ENCODE measurements at places on chromosomes 4 and X. TPM values are rescaled to one million over a fixed set of nuclear protein-coding genes. Genes with fewer than 3 reads are reported as not detected.

The FOXR2 gene
- not detected for total RNA-seq

The BEX3 gene
- 153 TPM for total RNA-seq

The SPATA18 gene
- total RNA-seq: 1.4 TPM

DNA sequence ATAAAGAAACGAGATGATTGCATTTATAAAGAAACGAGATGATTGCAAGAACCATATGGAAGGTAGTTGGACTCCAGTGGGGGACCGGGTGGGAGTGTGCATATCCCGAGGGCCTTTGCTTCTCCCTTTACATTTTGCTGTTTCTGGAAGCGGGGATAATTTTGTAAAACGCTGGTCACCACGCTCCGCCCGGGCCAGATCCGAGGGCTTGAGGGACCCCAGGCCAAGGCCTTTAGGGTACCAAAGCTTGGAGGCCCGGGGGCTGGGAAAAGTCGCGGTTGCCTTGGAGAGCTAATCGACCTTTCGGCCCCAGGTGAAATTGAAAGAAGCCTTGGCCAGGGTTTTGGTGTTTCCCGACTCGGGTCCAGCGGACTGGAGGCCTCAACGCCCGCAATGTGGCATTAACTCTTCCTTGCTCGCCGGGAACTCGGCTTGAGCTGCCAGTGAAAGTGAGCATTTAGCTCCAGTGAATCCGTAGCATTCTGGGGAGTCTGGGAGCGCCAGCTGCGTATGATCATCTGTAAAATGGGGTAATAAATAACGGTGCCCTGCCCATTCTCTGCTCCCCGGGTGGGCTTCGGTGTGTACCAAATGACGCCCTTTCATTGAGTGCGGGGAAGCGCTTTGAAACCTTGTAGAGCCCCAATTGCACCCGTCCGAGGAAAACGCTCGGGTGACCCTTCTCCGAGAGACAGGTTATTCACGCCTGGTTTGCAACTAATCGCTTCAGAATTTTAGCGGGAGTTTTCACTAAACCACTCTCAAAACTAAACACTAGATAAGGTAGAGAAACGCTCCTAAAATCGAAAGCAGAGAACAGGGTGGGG is 4.5 kb downstream of the NKX3-2 start:
- no peak for DNase-seq

GRCh38 chr4:77777135-77777807 is 41.9 kb downstream of the CNOT6L start:
- DNase-seq: no peak

DNA sequence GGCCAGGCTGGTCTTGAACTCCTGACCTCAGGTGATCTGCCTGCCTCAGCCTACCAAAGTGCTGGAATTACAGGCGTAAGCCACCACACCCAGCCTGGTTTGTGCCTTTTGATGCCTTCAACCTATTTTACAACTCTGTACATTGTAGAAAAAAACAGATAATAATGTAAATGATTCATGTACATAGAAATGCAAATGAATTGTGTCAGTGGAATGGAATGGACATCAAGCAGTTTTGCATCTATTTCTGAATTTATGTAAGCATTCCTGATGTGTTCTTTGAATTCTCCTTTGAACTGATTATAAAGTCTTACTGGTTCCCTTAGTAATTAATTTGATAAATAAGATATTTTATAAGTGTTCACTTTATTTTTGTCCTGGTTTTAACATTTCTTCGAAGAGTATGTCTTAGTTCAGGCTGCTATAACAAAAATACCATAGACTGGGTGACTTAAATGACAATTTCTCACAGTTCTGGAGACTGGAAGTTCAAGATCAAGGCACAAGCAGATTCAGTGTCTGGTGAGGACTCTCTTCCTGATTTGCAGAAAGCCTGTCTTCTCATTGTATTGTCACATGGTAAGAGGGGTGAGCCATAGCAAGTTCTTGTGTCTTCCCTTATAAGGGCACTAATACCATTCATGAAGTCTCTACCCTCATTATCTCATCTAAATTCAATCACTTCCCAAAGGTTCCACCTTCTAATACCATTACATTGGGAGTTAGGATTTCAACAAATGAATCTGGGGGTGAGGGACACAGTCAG is 162.2 kb upstream of the S100G start:
- DNase-seq: no peak

DNA sequence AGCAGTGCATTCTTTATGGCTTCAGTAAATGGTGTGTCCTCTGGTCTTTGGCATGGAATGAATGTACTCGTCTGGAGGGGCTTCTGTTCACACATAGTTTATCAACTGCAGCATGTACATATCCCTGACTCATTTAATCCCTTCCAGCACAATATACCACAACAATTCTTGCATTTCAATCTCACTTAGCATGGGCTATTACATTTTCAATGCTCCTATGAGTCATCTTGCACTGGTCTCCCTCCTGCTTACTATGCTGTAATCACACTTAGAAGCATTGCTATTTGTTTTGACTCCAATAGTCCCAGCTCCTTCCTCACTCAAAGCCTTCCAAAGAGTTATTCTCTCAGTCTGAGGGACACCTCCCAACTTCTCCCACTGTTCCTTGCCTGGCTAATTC is 180.9 kb upstream of the NUDT10 start:
- no peak for DNase-seq

- no peak for DNase-seq
These were observed 83.8 kb upstream of the RPL34 start for GRCh38 chr4:108536577-108536976.

GRCh38 chrX:43005561-43005960 is 227.6 kb upstream of the PPP1R2C start:
- no peak for DNase-seq
